Vagina (tissue), 2 donors: ENCODE measurements at places on chromosomes 1 and 21.

DNA sequence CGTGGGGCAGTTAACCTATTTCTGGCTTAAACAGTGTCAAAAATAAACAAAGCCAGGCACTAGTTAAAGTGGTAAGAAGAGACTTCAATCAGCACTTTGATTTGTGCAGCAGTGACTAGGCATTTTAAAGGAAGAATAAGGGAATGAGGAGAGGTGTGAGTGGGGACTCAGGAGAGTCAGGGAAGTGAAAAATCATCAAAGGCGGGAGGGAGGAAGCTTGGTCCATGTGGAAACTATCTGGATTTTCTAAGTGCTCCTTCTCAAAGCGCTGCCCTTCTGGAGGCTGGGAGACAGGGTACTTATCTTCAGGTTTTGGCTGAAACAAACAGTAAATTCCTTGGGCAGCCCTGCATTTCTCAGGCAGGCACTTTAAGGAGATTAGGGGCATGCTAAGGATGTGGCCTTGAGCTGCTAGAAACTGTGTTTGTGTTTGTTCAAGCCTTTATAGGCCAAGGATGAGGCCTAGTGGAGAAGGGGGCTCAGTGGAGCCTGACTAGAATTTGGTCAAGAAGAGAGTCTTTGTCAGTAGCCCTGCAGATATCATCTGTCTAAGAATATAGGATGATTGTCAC lies 486.5 kb downstream of the SIPA1L2 start:
- no peak for DNase-seq

- DNase-seq: no peak
Observed at GRCh38 chr1:160353223-160353622, 10.0 kb downstream of the NCSTN start.

DNA sequence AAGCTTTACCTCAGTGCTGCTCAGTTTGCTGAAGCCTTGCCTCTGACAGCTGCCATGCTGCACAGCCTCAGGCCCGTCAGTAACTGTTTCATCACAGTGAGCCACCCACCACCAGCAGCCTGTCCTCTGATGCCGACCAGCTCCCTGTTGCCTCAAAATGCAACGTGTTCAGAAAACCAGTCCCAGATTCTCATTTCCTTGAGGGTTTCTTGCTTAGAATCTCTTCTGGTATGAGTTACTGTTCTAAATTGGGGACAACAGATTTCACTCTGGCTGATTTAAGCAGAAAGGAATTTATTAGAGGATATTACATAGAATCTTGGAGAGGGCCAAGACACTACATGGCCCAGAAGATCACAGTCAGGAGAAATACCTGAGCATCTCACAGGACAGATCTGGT lies 11.0 kb downstream of the UBL4B start:
- DNase-seq: no peak

DNA sequence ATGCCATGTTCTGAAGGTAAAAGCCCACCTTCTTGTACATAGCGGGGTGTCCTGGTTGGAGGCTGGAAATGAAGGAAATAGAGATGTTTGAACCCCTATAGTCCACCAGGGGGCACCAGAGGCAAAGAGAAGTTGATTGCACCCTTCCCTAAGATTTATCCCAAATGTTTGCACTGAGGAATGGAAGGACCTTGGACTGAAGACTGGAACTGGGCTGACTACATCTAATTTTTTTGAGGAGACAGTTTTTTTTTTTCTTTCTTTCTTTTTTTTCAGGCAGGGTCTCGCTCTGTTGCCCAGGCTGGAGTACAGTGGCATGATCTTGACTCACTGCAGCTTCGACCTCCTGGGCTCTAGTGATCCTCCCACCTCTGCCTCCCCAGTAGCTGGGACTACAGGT lies 55.3 kb upstream of the EIF4G3 start:
- DNase-seq: no peak

GRCh38 chr1:21931171-21932093 lies 5.7 kb downstream of the HSPG2 start:
- no peak for DNase-seq

DNA sequence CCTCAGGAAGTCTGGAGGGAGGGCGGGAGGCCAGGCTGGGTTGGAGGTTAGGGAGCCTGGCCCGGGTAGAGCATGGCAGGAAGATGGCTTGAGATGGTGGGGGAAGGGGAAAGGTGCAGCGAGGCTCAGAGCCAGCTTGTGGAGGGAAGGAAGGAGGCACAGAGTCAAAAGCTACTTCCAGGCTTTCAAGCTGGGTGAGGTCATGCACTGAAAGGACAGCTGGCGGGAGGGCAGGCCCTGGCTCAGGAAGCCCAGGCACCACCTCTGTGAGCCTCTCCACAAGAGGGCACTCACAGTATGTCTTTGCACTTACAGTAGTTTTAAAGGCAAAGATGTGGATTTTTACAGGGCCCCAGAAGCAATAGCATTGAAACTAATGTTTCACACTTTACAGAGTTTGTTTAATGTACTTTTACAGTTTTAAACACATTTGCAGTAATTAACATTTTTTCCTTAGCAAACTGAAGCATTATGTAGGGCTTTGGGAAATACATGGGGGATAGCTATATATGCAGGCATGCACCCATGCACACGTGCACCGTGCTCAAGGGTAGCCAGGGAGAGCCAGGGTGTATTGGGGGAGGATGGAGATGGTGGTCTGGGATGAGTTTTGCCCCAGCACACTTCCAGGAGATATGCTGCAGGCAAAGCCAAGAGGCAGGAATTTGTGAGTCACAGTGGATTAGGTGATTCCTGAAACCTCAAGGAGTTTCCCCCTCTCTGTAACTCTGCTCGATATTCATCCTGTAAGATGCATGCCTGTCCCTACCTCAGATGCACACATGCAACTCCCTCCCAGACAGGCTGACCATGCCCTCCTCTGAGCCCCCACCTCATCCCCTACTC lies 6.1 kb upstream of the ADAM15 start:
- DNase-seq: no peak

GRCh38 chr1:201119206-201120197 lies 7.3 kb upstream of the CACNA1S start:
- DNase-seq: no peak
